ENCODE measurements at places on chromosomes 3 and 15.

GRCh38 chr15:74843891-74844299 is 939 bp upstream of the ULK3 start:
- DNase-seq: no peak

- no peak for DNase-seq
These were observed 310.0 kb downstream of the EDEM1 start for GRCh38 chr3:5497497-5497896.

DNA sequence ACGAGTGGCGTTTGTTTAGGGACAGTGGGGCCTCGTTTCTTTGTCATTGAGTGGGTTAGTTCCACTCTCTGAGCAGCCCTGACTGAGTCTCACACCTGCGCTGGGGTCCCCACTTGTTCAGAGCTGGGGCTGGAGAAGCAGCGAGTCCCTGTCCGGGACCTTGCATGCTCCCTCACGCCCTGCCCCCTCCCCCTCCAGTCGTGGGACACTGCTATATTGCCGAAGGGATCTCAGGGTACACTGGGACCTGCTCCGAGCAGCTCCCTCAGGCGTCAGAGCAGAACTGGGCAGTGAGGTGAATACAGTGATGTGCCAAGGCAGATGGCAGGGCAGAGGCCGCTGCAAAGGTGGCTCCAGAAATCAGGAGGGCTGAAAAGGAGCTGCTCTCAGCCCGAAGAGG is 59.9 kb upstream of the KLF13 start:
- no peak for DNase-seq

DNA sequence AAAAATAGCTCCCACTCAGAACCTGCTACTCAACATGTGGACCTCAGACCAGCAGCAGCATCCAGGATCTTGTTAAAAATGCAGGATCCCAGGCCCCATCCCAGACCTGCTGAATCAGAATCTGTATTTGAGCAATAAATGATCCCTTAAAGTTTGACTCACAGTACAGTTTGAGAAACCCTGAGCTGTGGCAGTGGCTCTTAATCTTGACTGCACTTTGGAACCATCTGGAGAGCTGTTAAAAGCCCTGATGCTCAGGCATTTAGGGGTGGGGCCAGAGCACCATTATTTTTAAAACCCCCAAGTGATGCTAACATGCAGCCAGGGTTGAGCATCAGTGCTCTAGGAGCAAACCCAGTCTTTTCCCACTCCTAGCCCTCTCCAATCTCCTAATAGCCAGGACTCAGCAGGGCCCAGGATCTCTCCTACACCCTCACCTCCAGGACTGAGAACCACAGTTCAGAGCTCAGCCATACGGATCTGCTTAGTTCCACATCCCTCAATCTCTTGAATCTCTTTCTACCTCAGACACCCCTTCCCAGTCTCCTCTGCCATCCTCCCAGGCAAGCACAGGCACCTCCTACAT is 10.2 kb downstream of the RFTN1 start:
- no peak for DNase-seq

DNA sequence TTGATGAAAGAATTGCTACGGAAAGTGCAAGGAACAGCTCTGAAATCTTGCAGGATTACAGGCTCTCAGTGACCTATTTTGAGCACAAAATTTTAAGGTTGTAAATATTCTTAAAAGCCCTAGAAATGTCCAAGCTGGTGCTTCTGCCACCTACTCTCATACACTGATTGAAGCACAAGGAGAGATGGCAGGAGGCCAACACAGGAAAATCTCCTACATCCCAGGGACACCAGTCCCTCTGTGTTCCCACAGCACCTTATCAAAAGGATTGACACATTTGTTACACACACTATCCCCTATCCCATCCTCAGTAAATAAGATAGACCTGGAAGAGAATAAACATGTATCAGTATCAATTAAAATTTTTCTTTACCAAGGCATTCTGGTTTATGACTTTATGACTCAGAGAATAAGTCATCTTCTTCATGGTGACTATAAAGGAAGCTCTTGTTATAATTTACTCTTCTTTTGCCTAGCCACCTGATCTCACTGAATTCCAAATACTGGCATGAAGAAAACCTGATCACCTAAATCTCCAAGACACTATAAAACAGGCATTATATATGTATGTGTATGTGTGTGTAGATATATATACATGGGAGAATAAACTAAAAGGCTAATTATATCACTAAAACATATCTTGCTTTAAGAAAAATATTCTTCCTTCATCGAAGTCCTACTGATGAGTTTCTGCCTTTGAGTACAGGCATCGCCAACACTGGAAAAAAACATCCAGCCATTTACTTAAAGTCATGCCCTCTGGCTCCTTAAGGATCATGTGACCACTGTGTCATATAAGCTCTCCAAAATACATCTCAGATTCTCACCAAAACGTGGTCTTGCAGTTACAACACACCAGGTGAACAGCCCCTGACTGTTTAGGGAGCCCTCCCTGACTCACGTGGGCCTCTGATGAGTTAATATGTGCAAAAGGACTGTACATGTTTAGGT is 208.1 kb upstream of the NR2F2 start:
- DNase-seq: no peak

- no peak for DNase-seq
These were observed 74.5 kb upstream of the TSPAN3 start for GRCh38 chr15:77145370-77145769.

- DNase-seq: no peak
These were observed 24.3 kb upstream of the MGLL start for GRCh38 chr3:127846576-127846975.

DNA sequence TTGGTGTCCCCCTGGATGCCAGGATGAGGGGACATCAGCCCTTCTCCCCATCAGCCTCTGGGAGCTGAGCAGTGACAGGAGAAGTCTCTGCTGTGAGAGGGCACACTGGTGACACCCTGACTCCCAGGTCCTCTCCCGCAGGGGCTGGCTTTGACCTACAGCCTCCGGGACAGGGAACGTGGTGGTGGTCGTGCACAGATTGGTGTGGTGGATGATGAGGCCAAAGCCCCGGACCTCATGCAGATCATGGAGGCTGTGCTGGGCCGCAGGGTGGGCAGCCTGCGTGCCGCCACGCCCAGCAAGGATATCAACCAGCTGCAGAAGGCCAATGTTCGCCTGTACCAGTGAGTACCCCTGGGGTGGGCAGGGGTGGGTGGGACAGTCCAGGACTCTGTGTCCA is 6.8 kb downstream of the VILL start:
- DNase-seq: no peak

GRCh38 chr3:17290894-17291293 is 406.1 kb downstream of the PLCL2 start:
- DNase-seq: no peak

DNA sequence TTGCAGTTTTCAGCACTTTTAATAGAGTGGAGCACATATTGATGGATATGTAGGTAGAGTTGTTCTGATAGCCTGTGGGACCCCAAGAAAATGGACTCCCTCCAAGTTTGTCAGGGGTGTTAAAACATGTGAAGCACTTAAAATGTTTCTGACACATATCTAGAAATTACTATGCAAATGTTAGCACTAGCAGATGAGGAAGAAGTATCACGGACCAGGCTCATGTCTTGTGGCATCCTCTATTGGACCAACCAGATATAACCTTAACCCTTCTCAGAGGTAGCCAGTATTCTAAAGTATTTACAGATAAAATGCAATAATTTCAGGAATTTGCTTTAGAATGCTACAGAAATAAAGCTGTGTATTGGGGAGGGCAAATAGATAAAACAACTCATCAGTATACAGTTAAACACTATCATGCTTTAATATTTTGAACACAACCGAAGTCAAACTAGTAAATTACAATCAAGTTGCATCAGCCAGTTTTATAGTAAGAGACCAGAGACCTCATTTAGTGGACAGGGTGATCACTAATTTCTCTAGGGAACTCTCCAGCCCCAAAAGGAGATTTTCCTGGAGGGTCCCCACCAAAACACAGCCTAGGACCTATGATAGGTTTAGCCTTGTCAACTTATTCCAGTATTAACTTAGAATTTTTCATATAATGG is 57.2 kb upstream of the FBN1 start:
- no peak for DNase-seq

- DNase-seq: no peak
These were observed 80.1 kb downstream of the SETD2 start for GRCh38 chr3:47083786-47084185.

DNA sequence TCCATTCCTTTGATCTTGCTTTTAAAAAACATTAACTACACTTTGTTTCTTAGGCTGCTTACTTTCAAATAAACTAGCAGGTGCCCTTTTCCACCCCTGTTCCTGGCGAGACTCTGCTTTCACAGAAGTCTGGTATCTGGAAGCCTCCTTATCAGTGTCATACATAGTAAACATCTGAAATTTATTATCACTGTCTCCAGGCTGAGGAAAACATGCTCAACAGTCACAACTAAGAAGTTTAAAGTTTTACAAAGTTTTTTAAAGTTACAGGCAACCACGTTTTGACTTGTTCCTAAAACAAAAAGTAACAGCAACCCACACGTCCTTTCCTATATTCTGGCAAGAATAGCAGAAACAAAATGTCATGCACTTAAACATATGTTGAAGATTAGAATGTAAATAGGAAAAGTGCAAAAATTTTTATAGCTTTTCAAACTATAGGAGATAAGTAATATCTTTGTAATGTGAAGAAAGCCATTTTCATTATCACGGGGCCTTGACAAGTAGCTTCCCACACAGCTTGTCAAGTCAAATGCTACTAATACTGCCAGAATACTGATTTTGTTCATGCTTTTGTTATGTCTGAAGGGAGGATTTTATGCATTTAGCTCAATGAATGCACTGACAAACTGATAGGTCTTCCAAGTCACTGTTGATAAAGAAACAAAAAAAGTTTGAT is 275.2 kb upstream of the KCNMB2 start:
- no peak for DNase-seq

DNA sequence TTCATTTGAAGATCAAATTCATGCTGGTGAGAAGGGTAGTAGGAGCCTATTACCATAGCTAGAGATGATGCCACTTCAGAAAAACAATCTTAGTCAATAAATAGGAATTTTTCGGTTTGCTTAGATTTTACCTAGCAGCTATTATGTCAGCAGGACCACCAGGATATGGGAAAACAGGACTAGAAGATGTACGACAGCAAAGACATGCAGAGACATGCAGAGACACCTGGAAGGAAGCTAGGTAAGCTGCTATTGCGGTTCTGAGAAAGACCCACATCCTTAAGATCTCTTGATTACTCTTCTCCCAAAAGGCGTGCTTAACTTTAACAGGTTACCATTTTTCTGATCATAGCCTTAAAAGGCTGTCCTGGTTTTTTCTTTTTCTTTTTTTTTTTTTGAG is 64.8 kb upstream of the THSD4 start:
- no peak for DNase-seq

DNA sequence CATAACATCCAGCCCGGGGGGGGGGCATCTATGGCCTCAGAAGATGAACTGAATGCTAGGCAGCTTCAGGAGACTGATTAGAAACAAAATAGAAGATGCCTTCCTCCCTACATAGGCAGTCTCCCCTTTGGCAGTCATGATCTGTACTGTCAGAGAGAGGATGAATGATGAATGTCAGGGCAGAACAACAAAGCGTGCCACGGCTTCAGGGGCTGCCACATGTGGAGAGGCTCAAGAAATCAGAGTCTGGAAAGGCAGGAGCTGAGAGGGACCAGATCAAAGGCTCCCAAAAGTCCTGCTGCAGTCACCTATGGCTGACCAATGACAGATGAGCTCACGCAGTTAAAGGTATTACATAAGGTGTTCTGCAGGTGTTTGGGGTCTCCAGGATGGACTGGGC is 180.4 kb downstream of the UACA start:
- no peak for DNase-seq

- DNase-seq: peak; percentile 32
These were observed 1.5 kb upstream of the MAPKBP1 start for GRCh38 chr15:41772720-41773331.

- DNase-seq: no peak
These were observed 297.6 kb downstream of the VPS13C start for GRCh38 chr15:61762676-61763075.

DNA sequence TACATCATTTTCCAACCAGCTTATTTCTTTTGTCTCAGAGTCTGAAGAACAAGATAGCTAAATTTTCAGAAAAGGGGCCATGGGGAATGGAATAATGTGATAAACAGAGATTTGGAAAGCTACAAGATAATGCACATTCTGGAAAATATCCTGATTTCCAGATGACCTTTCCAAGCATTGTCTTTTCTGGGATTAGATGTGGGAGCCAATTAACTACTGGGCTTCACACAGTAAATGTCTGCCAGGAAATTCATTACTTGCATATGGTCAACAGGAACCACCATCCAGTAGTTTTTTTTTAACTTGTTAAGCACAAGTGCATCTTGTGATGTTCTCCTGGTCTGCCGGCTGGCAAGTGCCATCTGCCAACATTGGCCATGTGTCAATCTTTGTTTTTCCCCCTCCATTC is 131.1 kb upstream of the BFSP2 start:
- DNase-seq: no peak

DNA sequence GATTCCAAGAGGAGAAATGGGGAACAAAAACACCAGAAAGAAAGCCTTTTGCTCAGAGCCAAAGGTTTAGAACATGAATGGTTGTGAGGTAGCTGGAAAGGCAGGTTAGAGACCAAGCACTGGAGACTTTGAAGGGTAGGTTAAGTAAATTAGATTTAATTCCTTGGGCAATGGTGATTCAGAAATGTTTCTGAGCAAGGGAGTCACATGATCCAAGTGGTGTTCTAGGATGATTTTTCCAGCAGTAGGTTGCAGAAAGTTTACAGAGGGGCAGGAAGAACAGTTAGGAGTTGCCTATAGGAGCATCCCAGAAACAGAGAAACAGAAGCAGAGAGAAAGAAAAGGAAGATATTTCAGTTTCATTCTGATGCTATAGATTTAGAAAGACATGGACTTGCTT is 139.8 kb downstream of the WDR76 start:
- no peak for DNase-seq

DNA sequence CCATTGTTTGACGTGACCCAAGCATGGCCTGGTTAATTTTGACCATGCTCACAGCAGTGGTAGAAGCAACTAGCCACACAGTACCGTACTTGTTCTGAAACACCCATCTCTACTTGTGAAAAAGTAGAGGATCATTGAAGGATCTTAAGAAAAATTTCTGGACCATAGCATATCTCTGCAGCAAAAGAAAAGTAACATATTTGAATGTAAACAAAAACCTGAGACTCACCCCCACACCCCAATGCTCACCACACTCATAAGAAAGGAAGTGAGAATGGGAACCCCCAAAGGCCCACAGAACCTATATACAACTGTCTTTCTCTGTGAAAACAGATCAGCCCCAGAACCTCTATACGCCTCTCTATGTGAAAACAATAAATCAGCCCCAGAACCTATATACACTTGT is 33.8 kb upstream of the TFRC start:
- DNase-seq: no peak

GRCh38 chr3:57538465-57538864 is 5.7 kb downstream of the DNAH12 start:
- DNase-seq: no peak

- no peak for DNase-seq
These were observed 142.7 kb upstream of the DPPA4 start for GRCh38 chr3:109480014-109480413.

DNA sequence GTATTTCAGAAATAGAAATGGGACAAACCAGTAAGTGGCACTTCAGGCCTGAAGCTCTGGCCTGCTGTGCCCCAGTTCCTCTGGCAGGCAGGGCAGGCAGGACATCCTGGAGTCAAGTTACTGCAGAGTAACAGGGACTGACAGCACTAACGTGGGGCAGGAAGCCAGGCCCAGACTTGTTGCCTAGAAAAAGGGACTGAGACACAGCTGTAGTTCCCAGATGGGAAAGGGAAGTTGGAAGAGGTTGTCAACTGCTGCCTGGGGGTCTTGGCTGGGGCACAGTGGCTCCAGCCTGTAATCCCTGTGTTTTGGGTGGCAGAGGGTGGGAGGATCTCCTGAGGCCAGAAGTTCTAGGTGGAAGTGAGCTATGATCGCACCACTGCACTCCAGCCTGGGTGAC is 171.9 kb downstream of the FMN1 start:
- no peak for DNase-seq

- DNase-seq: no peak
These were observed 20.7 kb downstream of the SLC25A26 start for GRCh38 chr3:66241466-66241865.

All from stimulated activated CD8-positive, alpha-beta memory T cell treated with anti-CD3 and anti-CD28 coated beads, Interleukin-12 subunit alpha, Interleukin-12 subunit beta, amount 100 ng/mL, for 1 hour (primary cell).